ENCODE measurements at places on chromosomes 12 and 14.

- no peak for DNase-seq
These were observed 131.1 kb downstream of the GCH1 start for GRCh38 chr14:54771411-54772027.

GRCh38 chr14:23062002-23062401 is 4.7 kb upstream of the CDH24 start:
- no peak for DNase-seq

DNA sequence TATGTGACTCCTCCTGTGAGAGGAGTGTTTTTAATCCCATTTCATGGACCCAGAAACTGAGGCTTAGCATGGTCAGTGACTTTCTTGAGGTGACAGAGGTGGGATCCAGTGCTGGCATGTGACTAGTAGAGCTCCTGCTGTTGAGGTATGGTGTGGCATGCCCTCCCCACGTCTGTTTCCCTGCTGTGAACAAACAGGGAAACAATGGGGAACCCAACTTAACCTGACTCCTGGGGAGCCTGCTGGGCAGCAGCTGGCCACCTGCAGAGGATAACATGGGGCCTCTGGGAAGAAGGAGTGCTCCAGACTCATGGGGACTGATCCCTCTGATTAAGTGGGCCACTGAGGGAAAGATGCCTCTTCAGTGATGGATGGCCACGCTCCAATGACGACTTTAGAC is 114.0 kb downstream of the BEGAIN start:
- DNase-seq: no peak

GRCh38 chr12:19597167-19598026 is 158.1 kb downstream of the AEBP2 start:
- DNase-seq: no peak

DNA sequence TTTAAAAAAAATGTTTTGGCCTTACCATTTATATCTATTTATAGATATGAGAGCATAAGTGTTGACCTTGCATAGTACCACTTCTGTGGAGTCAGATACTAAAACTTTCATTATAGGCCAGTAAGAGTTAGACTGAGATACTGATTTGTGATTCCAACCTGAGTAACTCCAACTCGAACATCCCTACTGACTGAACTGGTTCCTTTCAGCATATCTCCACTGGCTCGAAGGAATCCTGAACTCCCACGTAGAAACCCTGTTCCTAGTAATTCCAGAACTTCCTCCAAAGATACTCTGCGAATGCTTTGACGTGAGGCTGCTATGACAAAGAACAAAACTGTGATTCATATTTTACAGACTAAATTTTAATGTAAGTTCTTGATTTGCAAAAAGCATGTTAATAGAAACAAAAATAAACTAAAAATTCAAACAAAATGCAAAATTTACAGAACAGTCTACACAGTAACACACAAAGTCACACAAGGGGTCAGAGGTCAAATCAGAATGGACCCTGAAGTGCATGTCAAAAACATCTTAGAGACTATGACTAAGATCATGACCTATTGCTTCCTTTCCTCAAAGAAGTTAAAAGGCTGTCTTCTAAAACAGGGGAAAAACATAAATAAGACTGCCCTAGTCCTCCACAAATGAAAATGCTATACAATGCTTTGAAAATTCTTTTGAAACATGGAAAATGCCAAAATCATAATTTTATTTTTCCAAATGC is 31.5 kb downstream of the HEATR5A start:
- no peak for DNase-seq

- DNase-seq: no peak
These were observed at the start of gene APOLD1 for GRCh38 chr12:12784911-12785814. TSS of gene APOLD1 (plus strand) at chr12:12785659. CDS start at chr12:12785692, 33 bp downstream.

- no peak for DNase-seq
These were observed 89.9 kb downstream of the TBX5 start for GRCh38 chr12:114316076-114316475.

- no peak for DNase-seq
These were observed 335.2 kb downstream of the BMP4 start for GRCh38 chr14:53621433-53621832.

- peak; percentile 68 for DNase-seq
These were observed 764 bp upstream of the SPTB start for GRCh38 chr14:64880221-64881121.

DNA sequence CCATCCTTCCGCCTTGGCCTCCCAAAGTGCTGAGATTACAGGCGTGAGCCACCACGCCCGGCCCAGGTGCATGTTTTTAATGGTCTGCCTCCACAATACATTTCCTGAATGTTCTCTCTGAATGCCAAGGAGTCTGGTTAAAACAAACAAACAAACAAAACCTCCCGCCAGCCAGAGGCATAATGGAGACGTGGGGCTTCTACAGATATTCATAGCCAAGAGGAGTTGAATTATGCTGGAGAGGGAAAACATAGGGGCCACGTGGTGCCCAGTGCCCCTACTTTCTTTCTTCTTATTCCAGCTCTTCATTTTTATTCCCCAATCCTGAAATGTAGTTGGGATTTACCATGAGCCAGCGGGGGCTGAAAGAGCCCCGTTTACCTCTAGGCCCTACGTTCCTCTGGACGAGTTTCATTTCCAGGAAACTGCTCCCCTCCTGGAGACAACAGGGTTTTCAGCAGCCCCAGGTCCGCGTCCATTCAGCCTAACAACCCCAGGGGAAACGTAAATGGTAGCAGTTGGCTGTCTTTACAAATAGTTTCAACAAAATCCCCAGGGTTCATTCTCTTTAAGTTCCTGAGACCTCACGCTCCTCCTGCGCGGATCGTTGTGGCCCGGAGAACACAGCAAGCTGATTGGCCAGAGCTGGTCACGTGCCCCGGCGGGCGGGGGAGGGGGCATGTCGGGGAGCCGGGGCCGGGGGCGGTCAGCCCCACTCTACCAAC is 108.5 kb upstream of the ESRRB start:
- peak; percentile 12 for DNase-seq

- no peak for DNase-seq
These were observed 70.8 kb downstream of the SRGAP1 start for GRCh38 chr12:63915105-63915800.

- DNase-seq: no peak
These were observed 61.0 kb downstream of the KIF26A start for GRCh38 chr14:104199266-104199895.

- no peak for DNase-seq
These were observed 64.4 kb upstream of the NCOR2 start for GRCh38 chr12:124631681-124632256.

GRCh38 chr14:51805541-51805940 is 54.9 kb upstream of the GNG2 start:
- no peak for DNase-seq

DNA sequence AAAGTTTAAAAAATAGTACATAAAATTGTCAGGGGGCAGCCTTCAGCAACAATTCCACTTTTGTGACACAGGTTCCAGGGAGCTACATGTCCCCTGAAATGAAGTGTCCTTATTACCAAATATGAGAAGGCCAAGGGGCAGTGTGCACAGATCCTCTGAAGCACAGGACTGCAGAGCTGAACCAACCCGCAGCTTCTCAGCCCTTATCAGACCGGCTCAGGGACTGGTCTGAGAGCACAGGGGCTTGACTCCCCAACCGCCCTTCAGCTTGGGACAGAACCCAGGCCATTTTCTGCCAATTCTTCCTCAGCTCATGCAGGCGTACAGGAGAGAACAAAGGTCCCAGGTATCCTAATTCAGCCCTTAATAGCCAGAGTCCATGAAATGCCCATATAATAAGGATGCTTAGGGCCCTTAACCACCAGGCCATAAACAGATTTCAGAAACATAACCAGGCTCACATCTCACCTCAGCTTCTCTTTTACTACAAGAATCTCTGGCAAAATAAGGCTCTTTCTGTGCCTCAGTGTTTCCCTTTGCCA is 221.3 kb downstream of the ANO2 start:
- no peak for DNase-seq

DNA sequence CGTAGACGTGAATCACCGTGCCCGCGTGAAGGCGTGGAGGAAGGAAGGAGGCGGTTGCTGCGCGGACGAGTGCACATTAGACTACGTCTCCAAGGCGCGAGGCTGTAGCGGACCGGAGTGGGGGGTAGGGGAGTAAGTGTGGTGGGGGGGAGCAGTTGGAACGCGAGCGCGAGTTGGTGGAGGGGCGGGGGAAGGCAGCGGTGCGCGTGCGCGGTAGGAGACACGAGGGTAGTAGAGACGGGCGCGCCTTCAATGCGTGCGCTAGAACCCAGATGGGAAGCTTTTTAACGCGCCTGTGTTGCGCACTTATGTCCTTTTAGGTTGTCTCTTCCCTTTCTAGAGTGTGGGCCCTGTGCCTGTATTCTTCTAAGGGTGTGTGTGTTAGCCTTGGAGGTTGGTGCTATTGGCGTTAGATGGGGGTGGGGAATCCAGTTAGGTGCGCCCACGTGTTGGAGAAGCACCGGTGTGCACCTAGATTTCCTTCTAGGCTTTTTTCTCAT is 604 bp downstream of the EIF4B start:
- peak; percentile 87 for DNase-seq

DNA sequence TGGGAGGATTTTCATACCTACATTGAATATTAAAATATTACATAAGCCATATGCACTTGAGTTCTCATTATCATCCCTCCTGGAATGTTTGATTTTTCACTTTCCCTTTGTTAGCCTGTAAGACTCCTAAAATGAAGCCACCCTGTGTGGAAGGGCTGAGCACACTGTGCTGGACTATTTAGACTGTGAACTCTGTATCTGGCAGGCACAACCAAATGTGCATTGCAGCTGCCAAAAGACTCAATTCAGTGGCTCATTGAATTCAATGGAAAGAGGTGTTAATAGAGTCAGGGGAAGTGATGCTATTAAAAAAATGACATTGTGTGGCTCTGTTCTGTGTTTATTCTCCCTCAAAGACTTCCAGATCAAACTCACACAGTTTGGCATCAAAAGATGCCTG is 111.1 kb downstream of the SMOC1 start:
- DNase-seq: no peak

GRCh38 chr14:69712599-69713088 is 54.3 kb upstream of the SRSF5 start:
- DNase-seq: no peak

DNA sequence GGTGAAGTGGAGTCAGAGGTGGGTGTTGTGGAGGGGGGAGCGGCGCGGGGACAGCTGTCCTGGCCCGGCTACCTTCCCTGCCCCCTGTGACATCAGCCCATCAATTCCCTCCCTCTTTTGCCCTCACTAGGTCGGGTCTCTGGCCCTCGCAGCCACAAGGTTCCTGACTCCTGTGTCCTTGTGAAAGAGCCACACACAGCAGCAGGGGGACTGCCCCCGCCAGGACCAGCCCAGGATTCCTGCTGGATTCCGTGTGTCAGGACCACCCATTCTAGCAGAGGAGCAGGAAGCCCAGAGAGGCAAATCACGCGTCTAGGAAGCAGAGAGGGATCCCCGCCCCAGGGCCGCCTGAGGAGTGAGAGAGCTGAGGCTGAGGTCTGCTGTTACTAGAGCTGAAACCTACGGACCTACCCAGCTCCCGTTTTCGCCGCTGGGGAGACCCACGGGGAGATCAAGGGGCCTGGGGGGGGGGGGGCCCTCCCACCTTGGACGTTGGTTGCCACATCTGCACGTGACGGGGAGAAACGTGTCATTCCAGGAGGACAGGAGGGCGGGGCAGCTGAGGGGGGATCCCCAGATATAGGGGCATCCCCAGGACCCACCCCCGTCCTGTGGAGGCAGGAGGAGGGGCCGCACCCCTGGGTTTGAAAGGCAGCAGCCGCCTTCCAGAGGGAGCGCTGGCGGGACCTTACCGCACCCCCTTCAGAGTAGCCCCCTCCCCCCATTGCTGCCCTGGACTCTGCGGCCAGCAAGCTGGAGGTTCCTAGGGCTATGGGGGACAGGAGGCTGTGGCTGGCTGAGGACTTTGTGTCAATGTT is 12.5 kb upstream of the INF2 start:
- DNase-seq: peak; percentile 69

- DNase-seq: peak; percentile 54
These were observed 699 bp downstream of the KTN1 start for GRCh38 chr14:55580470-55581341.

DNA sequence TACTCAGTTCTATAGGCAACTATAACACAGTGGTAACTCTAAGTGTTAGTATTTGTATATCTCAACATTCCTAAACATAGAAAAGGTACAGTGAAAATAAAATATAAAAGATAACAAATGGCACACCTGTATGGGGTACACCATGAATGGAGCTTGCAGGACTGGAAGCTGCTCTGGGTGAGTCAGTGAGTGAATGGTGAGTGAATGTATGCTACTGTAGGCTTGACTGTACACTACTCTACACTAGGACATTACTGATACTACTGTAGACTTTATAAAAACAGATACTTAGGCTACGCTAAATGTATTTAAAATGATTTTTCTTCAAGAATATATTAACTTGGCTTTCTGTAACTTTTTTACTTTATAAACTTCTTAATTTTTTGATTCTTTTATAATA is 25.5 kb downstream of the TEAD4 start:
- DNase-seq: no peak

DNA sequence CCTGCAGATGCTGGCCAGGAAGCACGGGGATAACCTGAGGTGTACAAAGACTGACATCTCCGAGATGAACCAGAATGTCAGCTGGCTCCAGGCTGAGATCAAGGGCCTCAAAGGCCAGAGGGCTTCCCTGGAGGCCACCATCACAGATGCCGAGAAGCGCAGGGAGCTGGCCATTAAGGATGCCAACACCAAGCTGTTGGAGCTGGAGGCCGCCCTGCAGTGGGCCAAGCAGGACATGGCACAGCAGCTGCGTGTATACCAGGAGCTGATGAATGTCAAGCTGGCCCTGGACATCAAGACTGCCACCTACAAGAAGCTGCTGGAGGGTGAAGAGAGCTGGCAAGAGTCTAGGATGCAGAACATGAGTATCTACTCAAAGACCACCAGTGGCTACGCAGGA is 380.0 kb upstream of the USP15 start:
- no peak for DNase-seq

DNA sequence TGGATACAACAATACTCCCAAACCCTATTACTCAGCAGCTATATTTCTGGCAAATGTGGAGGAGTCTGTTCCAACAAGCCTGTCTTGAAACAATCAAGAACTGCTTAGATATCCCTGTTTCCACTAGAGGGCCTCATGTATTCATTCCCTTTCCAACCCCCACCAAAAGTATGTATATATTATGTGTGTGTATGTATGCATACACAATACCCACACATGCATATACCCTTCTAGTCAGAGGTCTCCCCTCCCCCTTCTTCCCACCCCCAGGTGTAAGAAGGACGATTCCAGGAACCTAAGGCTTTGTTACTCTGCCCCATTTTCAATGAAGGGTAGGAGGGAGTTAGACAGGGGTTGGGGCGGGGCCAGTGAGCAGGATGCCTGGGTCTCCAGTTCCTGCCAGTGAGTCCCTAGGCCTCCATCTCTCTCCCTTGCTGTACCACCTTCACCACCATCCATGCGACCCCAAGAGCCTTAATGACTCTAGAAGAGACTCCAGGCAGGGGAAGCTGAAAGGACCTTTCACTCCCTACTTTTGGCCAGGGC is at the start of gene DGKA:
TSS of gene DGKA (plus strand) at position 392 of the 546 bp plus-strand sequence. CDS start 5,342 bp downstream, outside the sequence.
- DNase-seq: peak; percentile 78

GRCh38 chr12:131471271-131471905 is 239.5 kb upstream of the SFSWAP start:
- DNase-seq: no peak

Measured in stimulated activated CD4-positive, alpha-beta T cell treated with anti-CD3 and anti-CD28 coated beads, Interleukin-4, amount 100 ng/mL, for 1 hour (primary cell).